ENCODE measurements at places on chromosomes 11 and 22.

GRCh38 chr11:36365907-36366306 lies 69.8 kb downstream of the PRR5L start:
- no peak for DNase-seq

DNA sequence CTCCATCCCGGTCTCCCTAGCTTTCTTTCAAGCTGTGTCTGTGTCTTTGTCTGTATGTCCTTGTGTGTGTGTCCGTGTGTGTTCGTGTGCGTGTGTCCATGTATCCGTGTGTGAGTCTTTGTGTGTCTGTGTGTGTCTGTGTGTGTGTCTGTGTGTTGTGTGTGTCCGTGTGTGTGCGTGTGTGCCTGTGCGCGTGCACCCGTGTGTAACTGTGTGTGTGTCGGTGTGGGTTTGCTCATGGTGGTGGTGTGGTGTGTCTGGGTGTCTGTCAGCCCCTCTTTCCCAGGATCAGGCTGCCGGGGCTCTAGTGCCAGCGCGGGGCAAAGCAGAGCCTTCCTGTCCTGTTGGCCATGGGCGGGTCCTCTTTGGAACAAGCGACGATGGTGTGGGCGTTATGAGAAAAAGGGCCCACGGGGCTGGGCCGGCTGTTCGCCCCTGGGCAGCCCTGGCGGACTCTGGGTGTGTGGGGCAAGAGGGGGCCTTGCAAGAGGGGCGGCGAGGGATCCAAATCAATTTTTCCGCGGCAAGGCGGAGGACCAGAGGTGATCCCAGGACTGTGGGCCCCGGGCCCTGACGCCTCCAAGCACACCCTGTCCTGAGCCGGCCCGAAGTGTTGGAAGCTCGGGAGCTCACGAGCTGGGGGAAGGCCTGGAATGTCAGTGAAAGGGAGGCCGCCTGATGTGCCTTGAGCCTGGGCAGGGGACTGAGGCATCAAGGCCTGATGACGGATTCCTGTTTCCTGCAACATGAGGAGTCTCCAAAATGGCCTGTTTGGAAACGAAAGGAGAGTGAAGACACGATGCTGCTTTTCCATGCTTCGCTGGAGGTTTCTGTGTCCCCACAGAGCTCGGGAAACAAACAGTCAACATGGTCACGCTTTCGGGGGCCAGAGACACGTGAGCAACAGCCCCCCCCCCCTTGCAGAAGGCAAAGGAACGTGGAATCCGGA lies 3929.2 kb upstream of the OR11H1 start:
- DNase-seq, result no peak

DNA sequence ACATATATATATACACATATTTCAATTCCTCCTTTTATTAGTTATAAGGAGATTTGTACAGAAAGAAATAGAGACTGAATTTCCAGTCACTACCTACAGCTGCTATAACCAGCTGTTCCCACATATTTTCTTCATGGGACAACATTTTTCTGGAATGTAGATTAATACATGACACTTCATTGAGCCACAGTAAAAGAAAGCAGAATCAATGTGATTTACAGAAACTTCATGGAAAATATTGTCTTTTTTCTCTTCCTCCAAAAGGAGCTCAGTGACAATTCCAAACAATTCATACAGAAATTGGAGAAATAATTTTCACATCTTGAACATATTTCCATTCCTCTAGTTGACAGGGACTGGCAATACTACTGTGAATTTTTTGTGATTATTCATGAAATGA lies 249.2 kb downstream of the DLG2 start:
- no peak for DNase-seq

- no peak for DNase-seq
Observed at GRCh38 chr11:111937461-111937769, 272 bp downstream of the DIXDC1 start.

DNA sequence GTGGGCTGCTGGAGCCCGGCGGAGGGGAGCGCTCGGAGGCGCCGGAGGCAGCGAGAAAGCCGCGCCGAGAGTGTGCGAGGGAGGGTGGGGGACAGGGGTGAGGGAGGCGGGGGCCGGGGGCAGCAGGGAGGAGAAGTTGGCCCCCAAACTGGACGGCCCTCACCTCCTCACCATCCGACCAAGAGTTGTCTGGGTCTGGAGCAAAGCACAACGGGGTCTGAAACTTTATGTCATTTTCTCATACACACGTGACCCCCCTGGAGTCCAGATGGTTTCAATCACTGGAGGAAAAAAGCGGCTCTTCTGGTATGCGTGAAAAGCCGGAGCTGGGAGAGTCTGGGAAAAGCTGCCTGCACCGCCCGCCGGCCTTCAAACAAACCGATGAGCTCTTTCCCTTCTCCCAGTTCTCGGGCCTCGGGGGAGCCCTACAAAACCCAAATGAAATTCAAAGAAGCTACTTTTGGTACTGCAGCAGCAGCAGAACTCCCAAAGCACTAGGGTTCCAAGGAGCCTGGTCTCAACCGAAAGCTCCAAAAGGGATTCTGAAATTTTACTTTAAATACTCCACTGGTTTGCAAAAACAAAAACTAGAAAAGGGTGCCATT lies 39.7 kb upstream of the AKIP1 start:
- DNase-seq, result no peak

GRCh38 chr11:109984634-109985289 lies 108.4 kb upstream of the ZC3H12C start:
- no peak for DNase-seq

DNA sequence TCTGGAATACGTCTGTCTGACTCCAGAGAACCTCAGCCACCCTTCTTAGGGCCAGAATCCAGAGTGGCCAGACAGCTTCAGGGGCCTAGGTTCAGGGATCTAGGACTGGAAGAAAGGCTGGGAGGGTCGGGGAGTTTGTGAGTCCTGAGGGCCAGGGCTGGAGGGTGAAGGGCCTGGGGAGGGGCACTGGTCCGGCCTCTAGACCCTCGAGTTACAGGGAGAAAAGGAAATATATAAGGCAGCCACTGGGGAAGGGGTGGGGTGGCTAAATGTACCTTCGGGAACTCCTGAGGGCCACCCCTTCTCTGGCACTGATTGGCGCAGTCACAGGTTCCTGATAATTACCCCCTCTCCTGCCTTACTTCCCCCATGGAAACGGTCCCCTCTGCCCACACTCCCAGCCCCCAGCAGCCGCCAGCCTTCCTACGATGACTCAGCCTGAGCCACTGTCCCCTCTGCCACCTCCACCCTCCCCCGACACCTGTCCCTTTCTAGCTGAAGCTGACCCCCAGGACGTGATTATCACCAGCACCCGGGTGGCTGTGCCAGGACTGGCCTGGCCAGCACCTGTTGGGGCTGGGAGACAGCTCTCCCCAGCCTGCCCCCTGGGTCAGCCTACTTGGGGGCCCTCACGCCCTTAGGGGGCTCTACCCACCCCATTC lies 26.4 kb downstream of the MB start:
- no peak for DNase-seq

GRCh38 chr11:68660066-68660810 lies 24.1 kb upstream of the GAL start:
- DNase-seq, result no peak

DNA sequence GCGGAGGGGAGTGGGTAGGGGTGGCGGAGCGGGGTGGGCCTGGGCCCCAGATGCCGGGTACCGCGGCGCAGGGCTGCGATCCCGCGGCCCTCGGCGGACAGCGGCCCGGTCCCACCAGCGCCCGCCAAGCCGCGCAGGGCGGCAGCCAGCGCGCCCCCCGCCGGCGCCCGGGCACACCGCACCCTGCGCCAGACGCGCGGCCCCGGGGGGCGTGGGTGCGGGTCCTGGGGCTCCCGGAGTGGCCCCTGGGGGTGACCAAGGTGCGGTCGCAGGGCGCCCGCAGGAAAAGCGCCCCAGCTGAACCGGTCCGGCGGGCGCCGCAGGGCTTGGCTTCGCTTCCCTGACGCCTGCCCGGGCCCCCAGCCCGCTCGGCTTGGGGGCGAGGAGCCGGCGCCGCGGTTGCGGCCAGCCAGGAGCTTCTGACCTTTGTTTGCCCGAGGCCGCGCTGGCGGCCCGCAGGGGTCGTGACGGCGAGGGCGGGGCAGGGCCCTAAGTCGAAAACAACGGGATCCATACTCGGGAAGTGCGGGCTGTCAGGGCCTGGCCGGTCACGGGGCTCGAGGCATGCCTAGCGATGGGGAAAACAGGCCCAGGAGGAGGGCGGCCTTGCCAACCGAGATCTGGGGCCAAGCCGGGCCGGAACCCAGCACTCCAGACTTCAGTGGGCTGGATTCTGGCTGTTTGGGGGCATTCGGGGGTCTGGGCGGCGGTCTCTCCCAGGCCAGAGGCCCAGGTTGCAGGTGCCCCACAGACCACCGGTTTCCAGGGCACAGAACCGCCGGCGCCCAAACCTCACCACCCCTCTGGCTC lies 581 bp upstream of the AP5B1 start:
- DNase-seq, result no peak

DNA sequence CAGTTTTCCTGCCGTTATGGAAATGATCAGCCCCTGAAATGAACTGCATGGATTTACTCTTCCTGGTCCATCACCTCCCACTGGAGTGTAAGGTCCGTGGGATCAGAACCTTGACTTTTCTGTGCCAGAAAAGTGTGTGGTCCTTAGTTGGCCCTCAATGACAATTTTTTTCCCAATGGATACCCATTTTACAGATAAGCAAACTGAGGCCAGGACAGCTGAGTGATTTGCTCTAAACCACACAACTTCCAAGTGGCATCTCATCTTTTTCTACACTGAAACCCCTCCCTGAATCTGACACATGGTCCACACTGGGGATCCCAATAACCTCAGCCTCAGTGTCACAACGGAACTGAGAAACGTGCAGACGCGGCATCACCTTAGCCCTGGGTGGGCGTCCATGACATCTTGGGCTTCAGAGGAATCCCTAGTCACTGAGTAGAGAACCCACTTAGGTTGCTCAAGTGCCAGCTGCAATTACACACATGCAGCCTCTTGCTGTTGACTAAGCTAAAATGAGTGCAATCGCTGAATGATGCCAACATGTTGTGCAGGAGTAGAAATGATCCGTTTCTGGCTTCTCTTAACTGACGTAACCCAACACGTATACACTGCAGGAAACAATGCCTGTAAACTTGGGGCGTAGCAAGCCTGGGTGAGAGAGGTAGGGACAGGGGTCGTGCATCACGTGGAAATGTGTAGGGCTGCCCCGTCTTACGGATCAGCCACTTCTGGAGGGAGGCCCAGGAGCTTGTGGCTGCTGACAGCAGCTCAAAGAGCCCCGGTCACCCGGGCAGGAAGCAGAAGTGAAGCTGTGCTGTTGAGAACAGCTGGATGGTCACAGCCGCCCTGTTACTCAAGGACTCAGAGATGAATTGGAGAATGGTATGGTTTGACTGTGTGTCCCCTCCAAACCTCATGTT lies 136.3 kb downstream of the SHANK2 start:
- DNase-seq, result no peak

DNA sequence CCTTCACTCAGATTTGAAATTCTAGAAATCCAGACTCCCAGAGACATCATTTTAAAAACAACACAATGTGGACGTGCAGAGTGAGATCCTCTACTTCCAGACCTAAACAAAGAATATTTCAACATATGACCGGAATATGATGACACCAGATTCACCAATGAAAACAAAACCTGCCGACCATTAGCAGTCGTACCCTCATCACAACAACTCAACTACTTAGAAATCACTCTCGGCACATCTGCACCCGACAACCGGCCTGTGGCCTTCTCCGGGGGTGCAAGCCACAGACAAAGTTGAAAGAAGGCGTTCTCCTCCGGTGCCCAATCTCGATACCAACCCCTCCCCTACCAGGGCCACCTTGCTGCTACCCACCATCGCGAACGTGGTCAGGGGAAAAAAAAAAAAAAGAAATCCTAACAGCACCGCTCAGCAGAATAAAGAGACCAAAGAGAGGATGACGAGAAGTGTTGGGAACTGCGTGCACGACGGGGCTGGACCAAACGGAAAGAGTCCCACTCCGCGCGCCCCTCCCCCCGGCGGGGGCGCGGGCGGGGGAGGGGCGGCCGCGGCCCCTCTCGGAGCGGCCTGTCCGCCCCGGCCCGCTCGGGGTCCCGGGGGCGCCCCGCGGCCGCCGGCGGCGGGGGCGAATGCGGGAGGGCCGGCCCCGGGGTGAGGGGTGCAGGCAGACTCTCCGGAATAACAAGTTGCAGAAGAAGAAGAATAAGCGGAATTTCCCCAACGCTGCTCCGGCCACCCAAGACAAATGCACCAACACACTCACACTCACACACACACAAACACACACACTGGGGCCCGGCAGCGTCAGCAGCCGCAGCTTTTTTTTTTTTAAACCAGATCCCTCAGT lies 1.7 kb downstream of the PHF21A start:
- peak; percentile 27 for DNase-seq

DNA sequence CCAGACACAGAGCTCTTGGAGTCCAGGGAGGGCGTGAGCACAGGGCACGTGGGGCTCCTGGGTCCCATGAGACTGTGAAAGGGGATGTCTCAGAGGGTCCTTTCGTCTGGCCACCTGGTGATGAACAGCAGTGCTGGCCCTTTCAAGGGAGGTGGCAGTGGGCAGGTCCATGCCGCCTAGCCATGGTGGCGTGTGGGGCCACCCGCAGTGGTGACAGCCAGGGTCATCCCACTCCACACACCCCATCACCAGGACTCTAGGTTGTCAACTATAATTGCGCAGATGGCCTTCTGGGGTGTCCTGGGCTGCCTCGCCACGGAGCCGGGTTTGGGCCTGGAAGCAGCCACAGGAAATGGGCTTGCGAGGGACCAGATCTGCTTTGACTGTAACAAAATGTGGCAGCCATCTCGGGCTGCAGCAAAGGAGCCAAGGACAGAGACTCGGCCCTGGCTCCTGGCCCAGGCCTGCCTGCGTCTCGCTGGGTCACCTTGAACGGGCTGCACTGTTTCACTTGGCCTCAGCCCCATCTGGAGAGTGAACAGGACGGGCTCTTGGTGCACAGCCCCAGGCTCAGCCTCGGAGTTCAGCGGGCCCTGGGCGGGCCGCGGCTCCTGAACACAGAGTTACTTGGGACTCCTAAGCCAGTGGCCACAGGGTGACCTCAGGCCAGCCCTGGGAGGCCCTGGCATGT lies 1350.5 kb downstream of the BRD1 start:
- DNase-seq, result no peak
